ENCODE measurements at places on chromosomes 7 and 10.

DNA sequence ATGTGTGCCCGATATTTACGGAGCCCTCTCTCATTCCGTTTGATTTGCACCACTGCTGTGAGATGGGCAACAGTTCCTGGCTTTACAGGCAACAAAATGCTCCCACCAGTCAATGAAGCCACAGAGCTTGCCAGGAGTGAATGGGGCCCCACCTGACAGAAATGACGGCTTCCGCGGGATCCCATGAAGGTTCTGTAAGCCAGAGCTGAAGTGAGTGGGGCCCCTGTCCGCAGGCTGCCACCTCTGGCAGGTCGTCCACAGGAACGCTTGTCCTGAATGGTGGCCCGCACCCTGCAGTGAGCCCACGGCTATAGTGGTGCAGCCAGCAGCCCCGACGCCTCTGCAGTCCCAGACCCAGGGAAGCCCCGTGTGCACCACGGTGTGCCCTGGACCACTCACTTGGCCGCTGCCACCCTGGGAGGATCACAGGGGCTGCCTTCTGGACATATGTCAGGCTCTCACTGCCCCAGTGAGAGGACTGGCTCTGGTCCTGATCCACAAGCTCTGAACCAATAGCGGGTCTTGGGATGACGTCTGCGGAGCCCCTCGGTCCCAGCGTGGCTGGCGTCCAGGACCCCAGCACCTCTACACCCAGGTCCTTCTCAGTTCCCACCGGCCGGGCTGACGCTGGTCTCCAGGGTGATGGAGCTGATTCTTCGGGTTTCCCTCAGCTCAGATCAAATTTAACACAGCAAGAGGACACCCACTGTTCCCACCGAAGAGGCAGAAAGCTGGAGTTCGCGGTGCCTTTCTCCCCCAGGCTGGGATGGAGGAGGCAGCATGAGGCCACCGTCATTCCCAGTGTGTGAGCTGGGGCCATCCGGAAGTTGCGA, 511.9 kb downstream of the DNAJB6 start:
- DNase-seq, result no peak

GRCh38 chr10:71127104-71127503, 85.3 kb upstream of the UNC5B start:
- DNase-seq, result no peak

DNA sequence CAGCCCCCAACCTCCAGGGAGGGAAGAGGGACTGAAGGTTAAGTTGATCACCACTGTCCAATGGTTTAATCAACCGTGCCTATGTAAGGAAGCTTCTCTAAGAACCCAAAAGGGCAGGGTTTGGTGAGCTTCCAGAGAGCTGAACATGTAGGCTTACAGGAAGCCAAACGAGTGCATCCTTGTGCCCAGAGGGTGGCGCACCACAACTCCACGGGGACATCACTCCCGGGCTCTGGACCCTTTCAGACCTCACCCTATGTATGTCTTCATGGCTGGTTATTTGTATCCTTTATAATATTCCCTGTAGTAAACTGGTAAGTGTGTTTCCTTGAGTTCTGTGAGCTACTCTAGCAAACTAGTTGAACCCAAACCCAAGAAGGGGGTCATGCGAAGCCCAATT, 11.5 kb upstream of the NFKB2 start:
- DNase-seq, result peak; percentile 49

DNA sequence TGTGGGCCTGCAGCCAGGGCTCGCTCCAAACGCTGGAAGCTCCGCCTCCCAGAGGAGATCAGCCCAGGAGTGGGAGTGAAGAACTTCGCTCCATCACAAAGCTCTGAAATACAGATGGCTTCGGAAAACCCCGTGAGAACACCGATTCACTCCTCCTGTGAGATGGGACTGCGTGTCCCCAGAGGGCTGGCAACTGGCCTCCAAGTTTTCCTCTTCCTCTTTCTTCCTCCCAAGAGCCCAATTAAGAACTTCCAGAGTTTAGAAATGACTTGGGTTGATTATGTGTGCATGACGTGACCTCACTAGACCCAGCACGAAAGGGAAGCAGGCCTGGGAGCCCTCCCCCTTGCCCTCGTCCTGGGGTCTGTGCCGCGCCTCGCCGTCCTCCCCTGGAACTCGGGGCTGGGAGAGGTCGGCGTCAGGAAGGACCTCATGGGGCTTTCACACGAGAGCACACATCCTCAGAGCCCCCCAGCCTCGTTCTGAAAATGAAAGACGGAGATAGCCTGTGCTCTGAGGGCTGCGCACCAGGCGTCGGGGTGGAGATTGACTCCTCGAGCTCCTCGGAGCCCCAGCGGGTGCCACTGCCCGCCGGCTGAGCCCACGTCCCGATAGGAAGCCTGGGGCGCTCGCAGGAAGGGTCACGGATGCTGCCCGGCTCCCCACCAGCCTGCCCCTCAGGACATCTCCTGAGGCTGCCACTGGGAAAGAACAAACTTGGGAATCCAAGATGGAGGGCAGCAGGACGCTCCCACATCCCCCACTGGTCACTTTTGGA, 37.8 kb downstream of the PTPRN2 start:
- no peak for DNase-seq

DNA sequence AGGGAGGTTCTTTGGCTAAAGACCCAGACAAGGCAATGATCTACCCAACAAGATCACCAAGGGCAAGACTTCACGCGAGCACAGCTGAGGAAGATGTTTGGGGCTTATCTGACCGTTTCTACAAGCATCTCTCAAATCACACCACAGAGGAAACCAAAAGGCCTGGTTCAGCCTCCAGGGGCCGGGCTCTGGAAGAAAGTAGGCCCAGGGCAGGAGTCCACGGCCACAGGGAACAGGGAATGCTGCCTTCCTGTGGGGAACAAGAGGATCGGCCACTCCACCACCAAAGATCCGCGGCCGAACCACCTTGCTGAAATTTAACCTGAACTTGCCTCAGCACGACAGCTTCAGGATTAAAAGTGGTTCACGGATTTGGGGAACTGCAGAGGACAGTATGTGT, 332.5 kb downstream of the PTPRN2 start:
- DNase-seq, result no peak

DNA sequence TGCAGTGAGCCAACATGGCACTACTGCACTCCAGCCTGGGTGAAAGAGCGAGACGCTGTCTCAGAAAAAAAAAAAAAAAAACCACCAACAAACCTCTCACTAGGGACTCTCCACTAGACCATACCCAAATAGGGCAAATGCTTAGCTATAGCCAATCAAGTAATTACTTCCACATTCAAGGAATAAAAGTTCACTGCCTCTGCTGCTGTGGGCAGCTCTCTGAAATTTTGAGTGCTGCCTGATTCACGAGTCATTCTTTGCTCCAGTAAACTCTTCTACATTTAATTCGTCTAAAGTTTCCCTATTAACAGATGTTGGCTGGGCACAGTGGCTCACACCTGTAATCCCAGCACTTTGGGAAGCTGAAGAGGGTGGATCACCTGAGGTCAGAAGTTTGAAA, 4.7 kb upstream of the NRBF2 start:
- DNase-seq, result no peak

GRCh38 chr7:11054033-11054432, 80.4 kb downstream of the PHF14 start:
- DNase-seq, result no peak

DNA sequence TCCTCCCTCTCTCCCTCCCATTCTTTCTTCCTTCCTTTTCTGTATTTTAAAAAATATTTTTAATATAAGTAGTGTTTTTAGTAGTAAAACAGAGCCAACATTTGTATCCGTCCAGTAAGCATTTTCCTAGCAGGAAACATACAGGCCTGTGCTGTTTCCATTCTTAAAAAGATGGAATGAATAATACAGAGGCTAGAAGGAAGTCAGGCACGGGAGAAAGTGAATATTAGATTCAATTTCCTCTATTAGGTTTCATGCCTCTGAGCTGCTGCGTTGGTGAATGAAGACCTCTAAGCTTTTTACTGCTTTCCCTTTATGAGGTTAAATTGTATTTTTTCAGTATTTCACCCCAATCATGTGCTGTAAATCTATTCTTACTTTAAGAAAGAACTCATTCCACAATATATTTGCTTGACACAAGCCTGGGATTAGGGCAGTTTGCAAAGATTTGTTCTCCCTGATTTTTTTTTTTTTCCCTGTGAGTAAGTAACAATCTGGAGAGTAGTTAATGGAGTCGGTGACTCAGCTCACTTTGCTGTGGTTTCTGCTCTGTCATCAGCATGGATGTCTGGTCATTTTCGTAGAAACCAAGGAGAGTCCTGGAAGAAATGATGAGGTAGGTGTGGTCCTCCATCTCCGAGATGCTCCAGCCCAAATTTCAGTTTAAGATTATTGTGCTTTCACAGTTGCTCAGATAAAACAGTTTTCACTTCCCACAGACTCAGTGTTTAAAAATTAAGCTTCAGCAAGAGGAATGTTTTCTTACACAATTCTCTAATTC, 76.1 kb upstream of the PITRM1 start:
- no peak for DNase-seq

DNA sequence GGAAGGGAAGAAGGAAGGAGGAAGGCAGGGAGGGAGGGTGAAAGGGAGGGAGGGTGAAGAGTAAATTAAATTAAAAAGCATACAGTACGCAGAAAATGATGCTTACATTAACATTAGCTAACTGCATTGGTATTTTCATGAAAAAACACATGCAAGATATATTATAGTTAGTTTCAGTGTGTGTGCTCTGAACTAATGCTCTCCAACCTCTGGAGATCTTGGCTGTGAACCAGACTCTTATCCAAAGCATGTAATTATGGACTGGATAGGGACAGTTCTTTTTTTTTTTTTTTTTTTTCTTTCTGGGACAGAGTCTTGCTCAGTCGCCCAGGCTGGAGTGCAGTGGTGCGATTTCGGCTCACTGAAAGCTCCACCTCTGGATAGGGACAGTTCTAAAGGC, 357.0 kb downstream of the FRMD4A start:
- DNase-seq, result no peak

DNA sequence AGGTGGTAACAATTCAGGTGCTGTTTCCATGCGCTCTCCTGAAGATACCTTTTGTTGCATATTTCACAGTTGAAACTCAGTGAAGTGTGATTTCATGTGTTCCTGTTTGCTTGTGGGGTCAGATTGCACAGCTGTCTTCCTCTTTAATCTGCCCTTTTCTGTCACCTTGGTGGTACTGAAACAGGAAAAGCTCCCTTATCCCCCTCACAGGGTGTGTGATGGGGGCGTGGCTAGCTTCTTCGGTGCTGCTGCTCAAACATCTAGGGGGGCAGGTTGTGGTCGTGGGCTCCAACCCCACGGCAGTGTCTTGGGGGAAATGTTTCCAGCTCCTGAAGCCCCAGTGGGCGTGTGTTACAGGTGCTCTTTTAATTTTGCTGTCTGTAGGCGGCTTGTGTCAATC, 107.4 kb upstream of the KLF14 start:
- DNase-seq, result no peak

DNA sequence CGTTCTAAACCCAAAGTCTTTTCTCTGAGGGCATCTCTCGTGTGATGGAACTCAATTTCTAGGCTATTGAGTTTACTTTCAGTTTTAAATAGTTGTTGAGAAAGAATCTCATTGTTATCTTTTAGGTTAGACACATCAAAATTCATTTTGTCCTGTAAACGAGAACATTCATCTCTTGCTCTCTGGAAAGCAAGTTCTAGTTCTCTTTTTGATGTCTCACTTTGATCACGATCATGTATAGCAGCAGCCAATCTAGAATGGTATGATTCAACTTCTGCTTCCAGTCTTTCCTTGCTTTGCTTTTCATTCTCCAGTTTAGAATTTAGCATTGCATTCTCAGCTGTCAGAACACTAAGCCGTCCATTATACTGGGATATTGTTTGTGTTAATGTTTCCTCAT, 65.1 kb downstream of the ANKRD26 start:
- no peak for DNase-seq

GRCh38 chr10:61752111-61753011, 89.6 kb downstream of the CABCOCO1 start:
- no peak for DNase-seq

DNA sequence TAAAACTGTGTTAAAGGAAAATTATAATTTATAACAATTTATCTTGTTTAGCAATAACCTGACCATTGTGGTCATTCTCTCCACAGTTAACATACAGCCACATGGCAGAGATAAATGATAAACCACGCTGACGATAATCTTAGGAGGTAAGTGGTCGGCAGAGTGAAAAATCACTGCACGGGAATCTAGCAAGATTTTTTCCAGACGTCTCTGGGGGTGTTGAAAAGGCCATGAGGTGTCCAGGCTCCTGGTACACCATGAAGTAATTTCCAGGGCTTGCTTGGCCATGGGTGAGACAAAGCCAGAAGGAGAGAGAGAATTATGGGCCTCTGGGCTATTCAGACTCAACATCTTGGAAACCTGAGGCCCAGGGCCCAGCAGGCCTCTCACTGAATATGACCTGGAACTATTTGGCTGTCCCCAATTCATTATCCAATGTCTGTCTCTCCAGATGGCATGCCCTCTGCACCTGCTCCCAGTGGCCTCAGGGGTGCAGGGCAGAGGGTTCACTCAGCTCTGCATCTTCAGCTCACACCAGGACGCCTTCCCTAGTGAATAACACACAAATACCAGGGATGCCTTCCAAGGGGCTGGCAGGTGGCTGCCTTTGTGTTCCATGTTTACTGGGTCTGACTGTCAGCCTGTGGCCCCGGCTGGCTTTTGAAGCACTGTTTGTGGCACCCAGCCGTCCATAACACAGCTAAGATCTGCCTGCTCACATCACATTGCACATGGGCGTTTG, 590.4 kb upstream of the PFKP start:
- no peak for DNase-seq

DNA sequence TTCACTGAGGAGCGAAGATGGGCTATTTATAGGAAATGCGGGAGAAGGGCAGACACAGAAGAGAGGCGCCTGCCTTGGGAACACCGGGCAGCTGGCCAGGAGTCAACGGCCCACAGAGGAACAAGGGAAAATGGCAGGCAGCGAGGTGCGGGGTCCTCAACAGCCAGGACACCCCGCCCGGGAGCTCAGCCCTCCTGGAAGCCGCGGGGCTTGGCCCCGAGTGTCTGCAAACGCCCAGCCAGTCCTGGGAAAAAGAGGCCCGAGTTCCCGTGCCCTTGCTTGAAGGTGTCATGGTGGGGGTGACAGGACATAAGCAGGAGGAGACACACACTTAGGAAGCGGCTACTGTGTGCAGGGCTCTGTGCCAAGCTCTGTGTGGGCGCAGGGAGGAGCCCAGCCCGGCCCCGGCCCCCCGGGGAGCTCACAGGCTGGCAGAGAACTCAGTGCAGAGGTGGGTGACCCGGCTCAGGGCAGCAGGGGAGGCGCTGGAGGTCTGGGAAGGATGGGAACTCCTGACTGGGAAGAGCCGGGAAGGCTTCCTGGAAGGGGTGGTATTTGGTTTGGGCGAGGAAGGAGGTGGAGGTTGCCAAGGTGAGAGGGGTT, 79.9 kb downstream of the ELFN1 start:
- no peak for DNase-seq

GRCh38 chr7:156155988-156156733, 343.9 kb upstream of the SHH start:
- DNase-seq, result no peak

- DNase-seq, result no peak
These were observed 60.7 kb upstream of the DNAJB6 start for GRCh38 chr7:157276091-157276561.

- peak; percentile 47 for DNase-seq
These were observed 38.5 kb downstream of the BNIP3 start for GRCh38 chr10:131943021-131943814.

- no peak for DNase-seq
These were observed 503.6 kb upstream of the LRRN3 start for GRCh38 chr7:110587294-110587693.

All from activated naive CD4-positive, alpha-beta T cell treated with anti-CD3 and anti-CD28 coated beads for 36 hours (primary cell).